ENCODE measurements at places on chromosomes 3 and 15.
A peak's percentile ranks its signal among the peaks of the same experiment; 100 is the strongest.

DNA sequence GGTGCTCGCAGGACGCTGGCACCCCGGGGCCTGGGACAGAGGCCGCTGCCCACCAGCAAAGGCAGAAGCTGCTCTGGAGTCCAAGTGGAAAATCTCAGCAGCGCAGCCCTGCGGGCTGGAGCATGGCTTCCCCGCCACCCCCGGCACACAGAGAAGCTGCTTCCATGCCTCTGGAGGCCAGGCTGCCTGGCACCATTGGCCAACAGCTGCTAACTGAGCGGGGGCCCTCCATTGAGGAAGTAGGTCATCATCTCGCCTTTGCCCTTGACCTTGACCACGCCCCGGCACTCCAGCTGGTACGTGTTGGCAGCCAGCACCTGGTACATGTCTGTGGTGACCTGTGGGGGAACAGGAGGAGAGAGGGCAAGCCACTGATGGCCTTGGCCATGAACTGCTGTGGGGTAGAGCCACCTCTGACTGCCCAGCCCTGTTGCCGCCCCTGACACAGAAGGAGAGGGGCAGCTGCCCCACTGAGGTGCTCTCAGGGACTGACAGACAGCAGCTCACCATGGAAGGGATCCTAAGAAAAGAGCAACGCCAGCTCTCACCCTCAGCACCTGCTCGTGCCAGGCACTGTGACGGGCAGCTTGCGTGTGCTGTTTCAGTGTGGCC is 82.8 kb downstream of the SEC22A start:
- DNase-seq: no peak

DNA sequence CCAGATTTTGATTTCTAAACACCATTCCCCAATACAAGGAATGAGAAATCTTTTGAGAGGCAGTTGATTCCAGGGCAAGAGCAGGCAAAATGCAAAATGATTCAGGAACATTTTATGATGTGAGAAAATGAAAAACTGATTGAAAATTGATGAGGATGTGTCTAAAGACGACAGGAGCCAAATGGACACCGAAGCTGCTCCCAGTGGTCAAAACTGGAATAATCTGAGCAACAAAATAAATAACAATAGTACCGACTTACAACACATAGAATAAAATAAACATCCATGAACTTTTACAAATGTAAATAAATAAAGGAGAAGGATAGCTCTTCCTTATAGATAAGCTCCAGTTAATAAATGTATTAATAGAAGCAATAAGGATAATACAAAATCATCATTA is 186.8 kb downstream of the OCA2 start:
- DNase-seq: no peak

- DNase-seq: no peak
Observed at GRCh38 chr15:70509731-70510143, 253.6 kb downstream of the UACA start.

- DNase-seq: peak; percentile 61
Observed at GRCh38 chr3:46629551-46630517, 17.5 kb downstream of the FAM240A start.

DNA sequence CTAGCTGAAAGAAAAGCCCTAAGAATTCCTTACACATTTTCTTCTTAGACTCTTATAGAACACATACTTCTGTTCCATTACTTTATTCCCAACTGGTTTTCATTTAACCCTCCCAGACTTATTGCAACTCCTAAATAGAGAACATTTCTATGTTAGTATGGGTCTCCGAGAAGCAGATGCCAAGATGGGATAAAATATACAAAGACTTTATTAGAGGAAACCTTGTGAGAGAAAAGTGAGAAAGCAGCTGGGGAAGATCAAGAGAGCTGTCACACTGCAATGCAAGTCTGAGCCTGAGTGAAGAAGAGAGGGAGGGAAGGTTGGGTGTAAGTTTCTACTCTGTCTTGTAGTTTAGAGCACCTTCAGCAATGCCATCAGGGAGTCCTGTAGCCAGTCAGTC is 979.3 kb downstream of the IGSF11 start:
- no peak for DNase-seq

- no peak for DNase-seq
Observed at GRCh38 chr15:99141943-99142342, 37.1 kb downstream of the SYNM start.

DNA sequence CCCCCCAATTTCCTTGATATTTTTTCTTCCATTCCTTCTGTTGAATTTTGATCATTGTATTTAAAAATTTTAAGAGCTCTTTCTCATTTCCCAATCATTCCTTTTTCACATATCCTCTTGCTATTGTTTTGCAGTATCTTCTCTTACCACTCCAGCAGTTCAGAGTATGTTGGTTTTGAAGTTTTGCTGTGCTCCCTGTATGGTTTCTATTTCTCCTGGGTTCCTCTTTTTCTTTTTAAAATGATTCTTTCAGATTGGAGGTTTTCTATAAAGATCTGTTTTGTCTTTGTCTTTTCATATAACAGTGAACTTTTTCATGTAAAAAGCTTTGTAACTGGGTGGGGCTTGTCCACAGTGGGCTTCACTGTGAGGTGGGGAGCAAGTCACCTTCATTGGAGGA is 12.8 kb downstream of the USP3 start:
- no peak for DNase-seq

DNA sequence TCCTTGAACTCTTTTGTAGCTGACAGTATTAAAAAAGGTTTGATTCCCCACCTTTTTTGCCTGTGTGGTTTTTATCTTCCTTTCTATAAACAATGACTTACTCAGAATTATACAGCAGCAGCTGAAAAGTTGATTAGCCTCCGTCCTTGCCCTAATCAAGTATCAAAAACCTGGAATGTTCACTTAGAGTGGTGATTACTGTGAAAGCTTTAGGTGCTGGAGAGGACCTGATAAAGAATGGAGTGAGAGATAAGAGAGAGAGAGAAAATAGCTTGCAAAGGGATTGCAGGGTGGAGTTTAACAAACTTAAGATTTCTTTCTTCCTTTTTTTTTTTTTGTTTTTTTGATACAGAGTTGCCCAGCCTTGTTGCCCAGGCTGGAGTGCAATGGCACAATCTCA is 6.7 kb downstream of the CGNL1 start:
- no peak for DNase-seq

GRCh38 chr3:149575961-149576564 is 81.8 kb downstream of the WWTR1 start:
- no peak for DNase-seq

All from stimulated activated CD8-positive, alpha-beta memory T cell treated with anti-CD3 and anti-CD28 coated beads, Interleukin-2, amount 100 ng/mL, for 1 hour (primary cell).